Left kidney (tissue), 8 donors: ENCODE measurements at places on chromosomes 1 and 21. TPM values are rescaled to one million over a fixed set of nuclear protein-coding genes. Genes with fewer than 3 reads are reported as not detected.

DNA sequence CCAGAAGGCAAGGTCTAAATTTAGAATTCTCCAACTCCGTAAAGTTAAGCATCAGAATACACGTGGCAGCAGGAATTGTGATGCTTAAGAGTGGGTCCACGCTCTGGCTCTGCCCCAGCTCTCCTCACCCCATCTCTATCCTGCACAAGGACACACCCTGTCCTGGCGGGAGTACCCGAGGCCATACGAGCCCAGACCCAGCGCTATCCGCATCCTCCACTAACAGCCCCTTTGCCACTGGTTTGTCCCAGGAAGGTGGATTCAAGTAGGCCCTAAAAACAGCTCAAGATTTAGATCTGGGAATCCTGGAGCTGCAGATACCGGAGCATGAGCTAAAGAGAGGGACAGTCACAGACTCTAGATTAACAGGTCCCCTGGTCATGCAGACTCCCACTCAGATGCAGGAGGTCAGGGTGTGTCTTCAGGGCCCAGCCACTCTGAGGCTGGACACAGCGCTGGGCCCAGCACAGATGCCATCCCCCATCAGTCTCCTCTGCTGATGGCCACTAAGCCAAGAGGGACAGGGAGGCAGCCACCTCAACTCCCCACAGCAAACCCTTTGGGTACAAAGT is 393.3 kb downstream of the NPHP4 start:
- no peak for DNase-seq

DNA sequence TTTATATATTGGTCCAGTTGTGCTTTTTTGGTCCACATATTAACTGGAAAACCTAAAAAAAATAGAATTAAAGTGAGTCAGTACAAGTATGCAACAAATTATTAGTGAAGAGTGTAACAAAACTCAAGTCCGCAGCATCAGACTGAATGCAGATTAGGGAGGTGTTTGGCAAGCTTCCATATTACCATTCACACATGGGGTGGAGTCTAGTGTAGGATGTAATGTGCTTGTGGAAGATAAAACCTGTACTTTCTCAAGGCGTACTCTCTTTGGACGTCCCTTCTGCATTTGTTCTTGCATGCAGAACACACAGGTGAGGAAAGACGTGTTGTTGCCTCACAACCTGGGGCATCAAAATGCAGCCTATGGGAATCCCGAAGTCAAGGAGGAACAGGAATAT is 668.7 kb downstream of the MRPL39 start:
- DNase-seq = no peak

DNA sequence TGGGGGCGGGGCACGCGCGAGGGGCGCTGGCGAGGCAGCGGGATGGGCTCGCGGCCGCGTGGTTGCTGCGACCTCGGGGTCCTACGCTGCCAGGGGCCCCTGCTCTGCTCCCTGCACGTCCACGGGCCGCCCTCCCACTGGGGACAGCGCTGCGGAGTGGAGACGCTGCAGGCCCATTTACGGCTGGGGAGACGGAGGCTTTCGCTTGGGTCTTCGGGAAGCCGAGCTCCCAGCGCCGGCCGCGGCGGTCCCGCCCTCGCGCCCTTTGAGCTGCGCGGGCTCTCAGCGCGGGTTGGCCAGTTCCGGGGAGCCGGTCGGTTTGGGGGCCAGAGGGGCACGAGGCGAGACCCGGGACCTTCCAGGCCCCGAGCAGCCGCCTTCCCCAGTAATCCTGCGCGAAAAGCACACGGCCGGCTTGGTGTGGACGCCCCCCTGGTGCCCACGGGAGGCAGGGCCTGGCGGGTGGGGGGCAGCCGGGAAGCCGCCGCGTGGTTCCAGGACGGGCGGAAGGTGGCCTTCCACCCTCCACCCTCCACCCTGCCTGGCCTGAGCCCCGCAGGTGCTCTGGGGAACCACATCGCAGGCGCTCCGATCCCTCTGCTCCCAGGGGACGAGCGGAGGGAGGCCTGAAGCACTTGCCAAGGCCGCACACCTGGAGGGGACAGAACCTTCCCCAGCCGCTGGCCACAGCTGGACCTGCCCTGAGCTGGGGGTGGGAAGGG is 570 bp upstream of the PEX10 start:
- no peak for DNase-seq

GRCh38 chr21:34822942-34823341 is 154.1 kb downstream of the CLIC6 start:
- no peak for DNase-seq

DNA sequence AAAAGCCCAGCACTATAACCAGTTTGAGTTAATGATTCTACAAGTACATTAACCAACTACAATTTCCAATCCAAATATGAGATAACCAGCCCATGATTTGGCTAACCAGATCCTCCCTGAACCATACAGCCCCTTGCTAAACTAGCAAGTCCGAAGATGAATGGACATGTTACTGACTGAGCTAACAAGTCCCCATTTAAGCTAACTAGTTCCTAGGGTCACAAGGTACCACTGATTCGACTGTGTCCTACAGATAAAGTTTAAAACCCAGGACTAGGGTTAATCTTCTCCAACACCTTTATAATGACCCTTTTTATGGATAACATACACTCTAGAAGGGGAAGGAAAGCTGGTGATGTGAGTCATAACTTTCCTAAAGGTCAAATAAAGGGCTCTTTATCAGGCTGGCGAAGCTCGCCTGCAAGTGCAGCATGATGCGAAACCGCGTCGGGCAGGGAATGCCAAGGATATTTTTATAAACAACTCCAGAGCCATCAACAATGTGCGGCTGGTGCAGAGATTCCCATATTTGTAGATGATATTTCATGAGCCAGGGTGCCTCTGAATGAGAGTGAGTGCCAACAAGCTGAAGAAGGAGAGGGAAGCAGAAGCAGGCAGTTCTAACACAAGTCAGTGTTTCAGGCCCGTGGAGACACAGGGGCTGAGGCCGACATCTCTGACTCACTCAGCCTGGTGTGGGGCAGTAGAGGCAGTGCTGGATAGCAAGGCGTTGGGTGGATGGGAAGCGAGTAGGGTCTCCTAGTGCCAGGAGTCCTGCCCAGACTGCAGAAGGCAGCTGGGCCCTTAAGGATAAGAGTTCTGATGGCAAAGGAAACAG is 75.6 kb upstream of the ROR1 start:
- no peak for DNase-seq

DNA sequence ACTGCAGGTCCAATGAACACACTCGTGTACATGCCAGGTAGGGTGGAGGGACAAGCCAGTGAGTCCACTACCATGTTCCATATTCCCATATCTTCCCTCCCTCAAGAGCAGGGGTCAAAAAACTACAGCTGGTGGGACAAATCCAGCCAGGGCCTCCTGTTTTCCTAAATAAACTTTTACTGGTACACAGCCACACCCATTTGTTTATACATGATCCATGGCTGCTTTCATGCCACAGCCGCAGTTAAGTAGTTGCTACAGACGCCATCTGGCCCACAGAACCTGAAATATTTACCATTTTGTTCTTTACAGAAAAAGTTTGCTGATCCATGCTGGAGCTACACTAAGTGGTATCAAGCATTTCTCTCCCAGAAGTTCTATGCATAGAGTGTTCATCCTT is 42.4 kb downstream of the CASQ2 start:
- no peak for DNase-seq

- no peak for DNase-seq
These were observed 73.8 kb downstream of the NIBAN1 start for GRCh38 chr1:184900507-184900906.

DNA sequence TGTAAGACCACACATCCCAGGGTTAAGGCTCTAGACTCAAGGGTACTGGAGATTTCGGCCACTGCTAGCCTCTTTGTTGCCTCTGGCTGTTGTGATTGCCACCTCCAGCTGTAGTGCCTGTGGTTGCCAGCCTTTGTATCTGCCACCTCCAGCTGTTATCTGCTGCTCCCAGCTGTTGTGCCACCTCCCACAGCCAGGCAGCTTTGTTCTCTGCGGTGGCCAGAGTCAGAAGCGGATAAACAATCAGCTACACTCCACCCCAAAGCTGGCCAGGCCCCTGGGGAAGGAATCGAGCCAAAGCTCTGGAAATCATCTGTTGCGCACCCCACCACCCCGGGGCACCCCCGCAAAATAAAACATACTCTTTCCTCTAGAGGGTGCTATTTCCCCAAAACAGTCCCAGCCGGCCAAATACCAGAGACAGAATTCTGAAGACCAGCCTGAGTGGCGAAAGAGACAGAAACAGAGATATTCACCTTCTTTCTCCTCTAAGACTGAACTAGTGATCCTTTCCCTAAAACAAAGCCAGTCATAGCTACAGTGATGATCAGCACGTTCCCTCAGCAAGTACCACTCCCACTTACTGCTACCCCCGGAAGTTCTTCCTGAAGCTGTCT is 14.8 kb upstream of the PIGM start:
- peak; percentile 22 for DNase-seq

GRCh38 chr1:224435318-224435763 is 744 bp upstream of the WDR26 start:
- DNase-seq = no peak

DNA sequence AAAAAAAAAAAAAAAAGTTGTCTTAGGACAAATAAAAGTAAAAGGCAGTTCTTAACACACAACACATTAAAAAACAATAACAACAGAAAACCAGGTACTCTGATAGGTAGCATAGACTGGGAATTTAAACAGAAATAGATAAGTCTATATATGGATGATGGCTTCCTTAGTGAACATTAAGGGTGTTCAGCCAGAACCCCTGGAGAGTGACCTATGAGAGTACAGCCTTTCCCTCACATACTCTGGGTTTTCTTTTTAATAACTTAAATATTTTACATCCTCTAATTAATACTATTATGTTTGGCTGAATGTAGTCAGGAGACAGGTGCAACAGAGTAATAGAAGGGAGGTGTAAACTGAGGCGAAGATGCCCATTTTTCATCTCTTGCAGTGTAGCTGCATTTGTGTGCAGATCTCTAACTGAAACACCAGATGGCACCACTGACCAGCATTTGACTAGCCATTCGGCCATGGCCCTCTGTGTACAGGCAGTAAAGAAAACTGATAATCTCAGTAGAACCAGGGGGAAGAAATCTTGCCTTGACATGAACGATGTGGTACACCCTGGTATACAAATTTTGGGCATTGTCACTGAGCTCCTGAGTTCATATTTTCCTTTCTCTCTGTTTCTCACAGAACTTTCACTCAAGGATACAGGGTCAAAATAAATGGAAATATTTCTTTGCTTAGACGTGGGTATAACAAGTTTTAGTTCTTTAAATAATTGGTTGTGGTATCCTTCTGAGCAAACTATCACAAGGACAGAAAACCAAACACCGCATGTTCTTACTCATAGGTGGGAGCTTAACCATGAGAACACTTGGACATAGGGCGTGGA is 7.6 kb downstream of the TTF2 start:
- DNase-seq = peak; percentile 28

- no peak for DNase-seq
These were observed 142.1 kb upstream of the PTGFR start for GRCh38 chr1:78348496-78349284.

DNA sequence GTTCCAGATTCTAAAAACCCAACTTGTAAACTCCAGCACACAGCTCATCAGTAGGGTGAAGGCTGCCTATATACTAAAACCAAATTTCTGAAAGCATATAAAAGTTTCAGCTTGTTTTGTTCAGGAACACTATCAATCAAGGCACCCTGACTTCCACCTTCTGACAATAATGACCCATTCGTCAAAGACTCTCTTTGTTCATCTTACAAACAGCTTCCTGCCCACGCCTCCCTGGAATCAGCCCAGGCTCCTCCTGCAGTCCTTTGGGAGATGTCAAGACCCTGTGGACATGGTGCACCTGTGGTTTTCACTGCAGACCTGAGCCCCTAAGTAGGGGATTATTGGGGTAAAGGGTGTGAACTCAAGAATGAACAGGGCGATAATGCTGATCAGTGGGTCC is 178.9 kb upstream of the CAMK1G start:
- DNase-seq = no peak

DNA sequence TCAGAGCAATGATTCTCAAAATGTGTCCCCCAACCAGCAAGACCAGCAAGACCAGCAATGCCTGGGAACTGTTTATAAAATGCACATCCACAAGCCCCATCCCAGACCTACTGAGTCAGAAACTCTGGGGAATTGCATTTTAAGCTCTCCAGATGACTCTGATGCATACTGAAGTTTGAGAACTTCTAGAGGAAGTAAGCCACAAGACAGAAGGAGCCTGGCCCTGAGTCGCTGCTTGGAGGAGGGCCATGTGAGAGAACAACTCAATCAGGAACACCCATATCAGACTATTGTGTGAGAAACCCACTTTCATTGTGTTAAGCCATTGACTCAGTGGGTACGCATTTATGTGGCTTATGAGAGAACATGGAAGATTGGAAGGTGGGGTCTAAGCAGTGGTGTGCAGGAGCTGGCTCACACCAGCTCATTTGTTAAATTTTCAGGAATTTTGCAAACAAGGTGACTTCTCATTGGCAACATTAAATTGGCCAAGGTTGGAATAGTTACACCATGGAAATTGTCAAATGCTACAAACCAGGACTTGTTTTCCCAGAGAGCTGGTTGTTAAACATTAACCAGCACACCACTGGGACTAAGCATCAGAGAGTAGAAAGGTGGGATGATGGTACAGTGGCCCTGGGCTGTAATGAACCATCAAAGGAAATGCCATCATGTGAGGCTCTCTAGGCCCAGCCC is 38.9 kb downstream of the ATP1A1 start:
- DNase-seq = peak; percentile 33

DNA sequence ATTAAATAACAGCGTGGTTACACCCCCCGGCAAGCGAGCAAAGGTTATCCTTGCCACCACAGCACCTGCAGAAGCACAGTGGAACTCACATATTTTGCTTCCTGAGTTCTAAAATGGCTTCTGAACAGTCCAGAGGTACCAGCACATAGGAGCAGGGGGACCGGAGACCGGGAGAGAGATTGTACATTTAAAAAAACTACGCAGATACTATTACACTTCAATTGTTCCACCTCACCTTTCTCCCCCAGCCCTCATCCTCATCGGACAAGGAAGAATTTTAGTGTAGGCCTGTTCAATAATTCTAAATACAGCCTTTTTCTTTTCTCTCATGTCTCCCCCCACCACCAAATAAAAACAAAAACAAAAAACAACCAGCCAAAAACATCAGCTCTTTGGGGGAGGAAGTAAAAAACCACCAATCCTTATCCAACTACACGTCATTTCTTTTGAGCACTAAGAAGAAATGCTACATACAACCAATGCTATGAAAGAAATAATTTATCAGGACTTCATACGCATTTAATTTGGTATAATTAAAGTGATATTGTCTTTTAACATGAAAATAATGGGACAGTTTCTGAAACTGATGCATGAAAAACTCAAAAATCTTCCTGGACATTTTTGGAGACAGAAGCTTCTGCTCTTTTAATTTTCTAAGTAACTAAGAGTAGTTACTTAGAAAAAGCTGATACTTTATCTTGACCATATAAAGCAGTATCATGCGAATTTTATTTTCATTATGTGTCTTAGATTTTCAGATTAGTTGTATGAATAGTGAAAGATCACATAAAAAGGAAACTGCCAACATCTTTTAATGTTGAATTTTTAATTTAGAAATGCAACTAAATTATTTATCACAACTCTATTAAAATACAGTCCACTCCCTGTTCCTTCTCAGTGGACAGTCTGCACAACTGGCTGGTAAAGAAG is 9.1 kb downstream of the CDKN2C start:
- DNase-seq = no peak

The HIVEP3 gene
- 4.0 TPM for polyA plus RNA-seq

The EPHA10 gene
- 0.23 TPM for polyA plus RNA-seq

The SHISA4 gene
- 11.8 TPM for polyA plus RNA-seq

The TRPM2 gene
- 0.57 TPM for polyA plus RNA-seq

The SPATA17 gene
- polyA plus RNA-seq = 17.0 TPM
